ENCODE measurements at places on chromosomes 7 and 10.

GRCh38 chr10:93222876-93223275, 149.2 kb downstream of the CYP26A1 start:
- no peak for DNase-seq

- no peak for DNase-seq
These were observed 17.3 kb downstream of the BAG3 start for GRCh38 chr10:119668461-119668860.

- DNase-seq = no peak
These were observed 174.9 kb downstream of the GRID1 start for GRCh38 chr10:86191686-86192085.

DNA sequence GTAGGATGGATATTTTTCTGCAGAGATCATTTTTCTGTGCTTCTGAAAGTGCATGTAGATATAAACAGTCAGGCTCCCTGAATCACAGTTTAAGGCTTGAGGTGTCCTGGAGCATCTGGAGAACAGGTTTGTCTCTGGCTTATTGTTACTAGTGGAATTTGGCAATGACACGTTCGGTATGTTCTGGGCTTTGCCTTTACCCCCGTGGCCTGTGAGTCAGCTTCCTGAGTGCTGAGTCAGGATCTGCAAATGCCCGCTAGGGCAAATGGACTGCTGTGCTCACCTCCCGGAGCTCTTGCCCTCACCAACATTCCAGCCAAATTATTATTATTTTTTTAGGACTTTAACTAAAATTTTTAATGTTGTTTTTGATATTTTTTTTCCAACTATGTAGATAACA, 192.5 kb upstream of the PRSS1 start:
- no peak for DNase-seq

DNA sequence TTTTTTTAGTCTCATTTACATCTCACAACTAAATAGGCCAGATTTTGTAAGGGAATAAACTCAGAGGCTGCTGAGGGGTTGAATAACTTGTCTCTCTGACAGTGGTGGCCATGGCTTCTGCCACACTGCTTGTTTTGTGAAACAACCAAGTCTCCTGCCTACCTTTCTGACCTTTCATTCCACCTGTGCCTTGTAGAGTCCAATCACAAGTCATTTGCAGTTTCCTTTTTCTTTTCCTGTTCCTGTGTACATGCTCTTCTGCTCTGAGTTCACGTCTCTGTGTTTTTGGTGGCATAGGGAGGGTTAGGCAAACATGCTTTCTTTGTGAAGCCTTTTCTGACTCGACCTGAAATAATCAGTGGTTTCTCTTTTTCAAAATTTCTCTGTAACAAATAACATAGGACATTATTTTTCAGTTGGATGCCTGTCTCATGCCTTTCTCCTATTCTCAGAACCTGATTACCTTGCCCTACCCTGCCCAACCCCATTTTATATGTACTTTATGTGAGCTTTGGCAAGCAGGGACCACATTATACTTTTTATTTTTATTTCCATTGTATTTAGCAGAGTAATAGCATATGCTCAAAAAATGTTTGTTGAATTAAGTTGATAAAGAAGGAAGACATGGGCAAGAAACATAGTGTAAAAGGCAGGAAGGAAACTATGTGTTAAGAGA, 81.7 kb downstream of the HDAC9 start:
- DNase-seq = no peak

All from CD4-positive, CD25-positive, alpha-beta regulatory T cell (primary cell).